ENCODE measurements at places on chromosomes 6 and 20.

- DNase-seq, result no peak
Measured at GRCh38 chr6:10414756-10415616, at the start of gene TFAP2A. TSS of gene TFAP2A (minus strand) at chr6:10415074. CDS start at chr6:10414991, 83 bp downstream.

DNA sequence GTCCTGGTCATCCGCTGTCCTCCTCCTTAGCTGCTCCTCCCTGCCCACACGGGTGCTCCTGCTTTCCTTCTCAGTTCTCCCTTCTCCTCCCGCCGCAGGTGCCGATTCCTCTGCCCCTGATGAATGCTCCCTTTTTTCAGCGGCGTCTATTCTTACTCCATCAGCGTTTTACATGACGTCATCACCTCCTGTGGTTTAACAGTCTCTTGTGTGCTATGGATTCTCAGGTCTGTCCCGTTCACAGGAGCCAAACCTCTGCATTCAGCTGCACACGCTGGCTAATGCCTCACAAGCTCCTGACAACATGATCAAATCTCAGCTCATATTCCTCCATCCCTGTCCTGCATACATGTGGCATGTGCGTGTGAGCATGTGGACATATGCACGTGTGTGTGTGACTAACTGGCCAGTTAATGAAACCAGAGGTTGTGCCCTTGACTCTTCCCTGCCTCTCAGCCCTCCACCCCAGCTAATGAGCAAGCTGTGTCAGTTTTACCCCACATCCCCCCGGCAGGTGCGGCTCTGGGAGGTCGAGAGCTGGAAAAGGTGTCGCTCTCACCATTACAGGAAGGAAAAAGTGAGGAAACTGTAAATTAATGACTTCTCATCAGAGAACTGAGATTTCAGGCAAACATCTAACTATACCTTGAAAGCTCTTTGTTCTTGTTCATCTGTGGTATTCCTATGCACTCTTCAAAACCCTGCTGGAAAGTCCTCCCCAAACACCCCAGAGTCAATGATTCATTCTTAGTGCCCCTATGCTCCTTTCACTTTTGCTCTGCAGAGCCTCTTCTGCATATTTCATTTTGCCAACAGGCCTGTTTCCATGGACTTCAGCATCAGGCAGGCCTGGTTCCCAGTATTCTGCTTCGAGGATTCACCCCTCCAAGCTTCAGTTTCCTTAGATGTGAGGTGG lies 163.1 kb downstream of the TTLL2 start:
- DNase-seq, result no peak

- no peak for DNase-seq
Measured at GRCh38 chr20:50484271-50484976, 25.8 kb upstream of the PTPN1 start.

GRCh38 chr6:140160909-140161308 lies 786.5 kb upstream of the CITED2 start:
- DNase-seq, result no peak

DNA sequence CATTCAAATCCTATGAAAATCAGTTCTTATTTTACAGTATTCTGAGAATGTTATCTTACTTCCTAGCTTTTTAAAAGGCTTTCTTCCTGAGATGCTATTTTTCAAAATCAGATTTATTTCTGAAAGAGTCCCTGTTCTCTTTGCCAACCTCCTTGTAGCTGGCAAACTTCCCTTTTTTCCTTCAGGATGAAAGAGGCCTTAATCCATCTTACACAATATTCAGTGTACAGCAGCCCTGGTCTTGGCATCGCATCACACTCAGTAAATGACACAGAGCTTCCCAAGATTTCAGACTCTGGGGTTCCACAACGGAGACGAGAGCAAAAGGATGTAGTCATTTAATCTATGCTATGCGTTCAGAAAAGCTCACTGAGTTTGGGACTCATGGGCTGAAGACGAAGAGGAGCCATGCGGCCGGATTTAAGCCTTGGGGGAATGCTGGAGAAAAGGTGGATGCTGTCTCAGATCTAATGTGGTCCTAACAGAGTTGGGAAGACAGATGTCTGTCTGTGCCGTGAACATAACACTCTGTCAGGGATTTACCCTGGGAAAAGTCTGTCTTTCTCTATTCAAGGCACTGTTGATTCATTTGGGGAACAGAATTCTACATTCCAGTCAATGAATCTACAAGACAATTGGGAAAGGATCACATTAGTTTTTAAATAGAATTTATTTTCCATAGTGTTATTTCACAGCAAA lies 616.4 kb upstream of the AGPAT4 start:
- no peak for DNase-seq

DNA sequence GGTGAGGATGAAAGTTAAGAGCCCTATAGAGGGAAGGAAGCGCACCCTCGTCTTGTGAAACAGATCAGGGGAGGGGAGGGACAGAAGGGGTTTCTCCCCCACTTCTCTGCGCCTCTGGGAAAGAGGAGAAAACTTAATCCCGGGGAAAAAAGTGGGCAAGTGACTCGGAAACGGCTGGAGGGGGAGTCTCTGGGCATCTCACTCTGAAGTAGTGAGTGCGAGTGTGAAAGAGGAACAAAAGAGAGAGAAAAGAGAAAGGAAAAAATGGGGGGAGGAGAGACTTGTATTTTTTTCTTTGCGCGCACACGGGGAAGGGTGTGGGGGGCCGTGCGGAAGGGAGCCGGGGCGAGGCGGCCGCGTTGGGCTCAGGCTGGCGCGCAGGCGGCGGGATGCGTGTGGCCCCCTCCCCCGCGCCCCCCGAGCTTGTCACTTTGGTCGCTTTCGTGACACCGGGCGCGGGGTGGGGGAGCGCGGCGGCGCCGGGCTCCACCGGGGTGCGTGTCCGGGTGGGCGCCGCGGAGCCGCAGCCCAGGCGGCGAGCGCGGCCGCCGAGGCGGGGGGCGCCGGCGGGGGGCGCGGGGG lies 454 bp downstream of the L3MBTL3 start:
- DNase-seq, result peak; percentile 17

DNA sequence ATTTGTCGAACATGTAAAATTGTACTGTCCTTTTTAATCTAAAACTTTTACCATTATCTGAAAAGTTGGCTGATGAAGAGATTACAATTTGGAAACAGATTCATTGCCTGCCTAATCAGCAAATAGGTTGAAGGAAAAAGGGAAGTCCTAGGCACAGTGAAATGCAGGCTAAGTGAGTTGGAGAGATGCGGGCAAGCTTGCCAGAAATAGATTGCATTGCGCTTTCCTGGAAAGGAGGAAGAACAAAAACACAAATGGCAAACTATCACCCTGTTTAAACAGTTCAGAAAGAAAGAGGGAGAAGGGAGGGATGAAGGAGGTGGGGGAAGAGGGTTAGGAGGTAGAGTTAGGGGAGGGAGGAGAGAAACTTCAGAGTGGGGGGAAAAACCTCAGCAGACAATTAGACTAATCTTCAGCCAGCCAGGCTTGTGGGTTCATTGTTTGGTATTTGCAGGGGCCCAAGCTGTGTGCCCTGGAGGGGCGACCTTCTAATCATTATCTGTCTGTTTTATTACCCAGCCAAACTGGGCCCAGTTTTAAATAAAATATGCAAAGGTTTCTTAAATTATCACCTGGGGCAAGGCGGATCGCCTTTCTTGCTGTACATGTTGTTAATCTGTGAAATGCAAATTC lies 465.2 kb downstream of the TFAP2B start:
- DNase-seq, result peak; percentile 5

GRCh38 chr6:38391626-38392579 lies 247.8 kb downstream of the BTBD9 start:
- no peak for DNase-seq

GRCh38 chr6:103893141-103893581 lies 966.6 kb downstream of the HACE1 start:
- no peak for DNase-seq

GRCh38 chr6:42387336-42387735 lies 64.4 kb downstream of the TRERF1 start:
- peak; percentile 9 for DNase-seq

GRCh38 chr6:69818223-69818930 lies 21.6 kb upstream of the LMBRD1 start:
- DNase-seq, result no peak

GRCh38 chr6:111625461-111626391 lies 20.0 kb upstream of the TRAF3IP2 start:
- no peak for DNase-seq

DNA sequence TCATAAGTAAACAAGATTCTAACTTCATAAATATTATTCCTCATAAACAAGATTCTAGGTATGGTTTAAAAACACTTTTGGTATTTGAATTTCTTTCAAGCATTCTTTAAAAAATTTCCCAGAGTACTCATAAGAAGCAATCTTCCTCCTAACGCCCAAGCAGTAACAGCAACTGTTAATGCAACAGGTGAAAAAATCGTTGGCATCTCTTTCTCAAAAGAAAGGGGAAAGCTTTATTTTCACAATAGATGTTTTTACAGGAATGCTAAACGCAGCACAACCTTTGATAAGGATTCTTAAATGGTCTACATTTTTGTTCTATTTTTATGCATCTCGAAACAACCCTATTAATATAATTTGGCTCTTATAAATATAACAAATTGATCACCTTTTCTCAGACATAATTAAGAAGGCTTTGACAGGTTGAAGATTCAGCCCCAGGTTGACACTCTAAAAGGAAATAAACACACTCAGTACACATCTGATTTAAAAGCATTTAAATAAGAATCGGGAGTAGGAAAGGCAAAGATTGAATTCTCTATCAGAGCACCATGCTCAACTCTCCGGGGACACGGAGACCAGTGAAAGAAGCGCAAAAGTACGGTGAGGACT lies 634 bp downstream of the AHI1 start:
- DNase-seq, result no peak

GRCh38 chr6:144954241-144954556 lies 669.1 kb downstream of the UTRN start:
- DNase-seq, result no peak

DNA sequence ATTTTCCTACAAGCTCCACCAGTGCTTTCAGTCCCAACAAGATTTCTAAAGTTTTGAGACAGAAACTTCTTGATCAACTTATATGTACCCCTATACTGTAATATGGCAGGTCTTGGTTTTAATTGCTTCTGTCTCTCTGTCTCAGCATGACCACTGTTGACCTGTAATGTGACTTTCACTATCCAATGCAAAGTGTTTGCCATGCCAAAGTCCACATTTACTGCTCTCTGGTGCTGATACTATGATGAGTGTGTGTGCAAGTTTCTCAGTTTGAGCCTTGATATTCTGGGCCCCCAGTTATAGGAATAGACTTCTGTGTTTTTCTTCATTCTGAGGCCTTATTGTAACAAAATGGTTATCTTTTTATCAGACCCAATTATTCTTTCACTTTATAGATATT lies 45.8 kb downstream of the OR2J2 start:
- no peak for DNase-seq

DNA sequence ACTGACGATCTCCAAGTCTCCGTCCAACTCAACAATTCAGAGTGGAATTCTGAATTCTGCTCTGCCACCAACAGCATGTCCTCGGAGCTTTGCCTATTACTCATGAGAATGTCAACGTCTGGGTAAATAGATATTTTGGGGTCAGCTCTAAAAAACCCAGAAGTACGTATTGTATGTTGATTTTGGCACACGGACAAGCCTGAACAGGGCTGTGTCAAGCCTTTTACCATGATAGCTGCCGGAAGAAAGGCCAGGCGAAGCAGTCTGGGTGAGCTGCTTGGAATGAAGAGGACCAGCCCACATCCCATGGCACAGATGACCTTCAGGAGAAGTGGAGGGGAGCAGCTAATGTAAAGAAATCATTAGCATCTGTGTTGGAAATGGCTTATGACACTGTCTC lies 88.0 kb upstream of the JAG1 start:
- no peak for DNase-seq

- no peak for DNase-seq
Measured at GRCh38 chr20:1345756-1346093, 16.8 kb upstream of the SDCBP2 start.

DNA sequence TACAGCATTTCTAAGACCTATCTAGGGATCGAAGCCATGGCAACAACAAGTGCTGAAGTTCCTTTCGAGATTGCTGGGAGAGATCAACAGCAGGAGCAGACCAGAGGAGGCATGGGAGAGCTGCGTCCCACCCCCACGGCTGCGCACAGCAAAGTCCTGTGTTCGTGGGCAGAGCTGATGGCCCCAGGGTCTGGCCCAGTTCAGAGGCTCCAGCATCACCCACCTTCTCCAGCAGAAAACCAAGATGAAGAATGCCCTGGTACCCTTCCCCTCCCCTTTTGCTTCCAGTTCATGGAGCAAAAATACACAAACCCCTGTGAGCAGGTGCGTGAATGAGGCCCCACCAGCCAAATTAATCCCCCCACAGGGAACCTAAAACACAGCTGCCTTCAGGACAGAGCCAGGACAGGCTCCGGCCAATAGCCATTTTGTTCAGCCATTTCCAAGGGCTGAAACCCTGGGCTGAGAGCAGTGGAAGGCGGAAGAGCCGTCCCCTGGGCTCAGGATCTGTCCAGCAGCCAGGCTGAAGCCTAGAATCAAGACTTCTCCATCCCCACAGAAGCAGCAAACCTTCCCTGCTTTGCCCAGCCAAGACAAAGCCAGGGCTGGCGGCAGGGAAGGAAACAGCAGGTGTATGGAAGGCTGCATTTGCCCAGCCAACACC lies 102.8 kb downstream of the PREX1 start:
- DNase-seq, result no peak

- DNase-seq, result no peak
Measured at GRCh38 chr6:1678201-1678600, 68.5 kb downstream of the FOXC1 start.

DNA sequence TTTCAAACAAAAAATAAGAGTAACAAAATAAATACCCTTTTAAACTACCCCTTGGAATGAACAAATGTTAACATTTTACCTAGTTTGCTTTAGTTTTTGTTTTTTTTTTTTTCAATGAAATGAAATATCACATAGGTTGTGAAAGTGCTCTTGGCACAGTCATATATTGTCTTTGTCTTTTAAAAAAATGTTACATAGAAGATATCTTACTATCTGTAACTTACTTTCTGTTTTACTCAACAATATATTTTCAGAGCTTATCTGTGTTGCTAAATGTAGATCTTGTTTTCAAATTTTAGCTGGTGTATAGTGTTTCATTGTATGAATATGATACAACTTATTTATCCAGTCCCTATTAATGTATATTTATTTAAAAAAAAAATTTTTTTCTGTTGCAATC lies 8.6 kb downstream of the CEP57L1 start:
- DNase-seq, result no peak

GRCh38 chr6:137487181-137487868 lies 6.9 kb downstream of the OLIG3 start:
- DNase-seq, result no peak

- no peak for DNase-seq
Measured at GRCh38 chr6:23031986-23032385, 462.6 kb downstream of the HDGFL1 start.
